SHP77 (cell line): ENCODE measurements at places on chromosomes 13 and 19.
A peak's percentile ranks its signal among the peaks of the same experiment; 100 is the strongest.

DNA sequence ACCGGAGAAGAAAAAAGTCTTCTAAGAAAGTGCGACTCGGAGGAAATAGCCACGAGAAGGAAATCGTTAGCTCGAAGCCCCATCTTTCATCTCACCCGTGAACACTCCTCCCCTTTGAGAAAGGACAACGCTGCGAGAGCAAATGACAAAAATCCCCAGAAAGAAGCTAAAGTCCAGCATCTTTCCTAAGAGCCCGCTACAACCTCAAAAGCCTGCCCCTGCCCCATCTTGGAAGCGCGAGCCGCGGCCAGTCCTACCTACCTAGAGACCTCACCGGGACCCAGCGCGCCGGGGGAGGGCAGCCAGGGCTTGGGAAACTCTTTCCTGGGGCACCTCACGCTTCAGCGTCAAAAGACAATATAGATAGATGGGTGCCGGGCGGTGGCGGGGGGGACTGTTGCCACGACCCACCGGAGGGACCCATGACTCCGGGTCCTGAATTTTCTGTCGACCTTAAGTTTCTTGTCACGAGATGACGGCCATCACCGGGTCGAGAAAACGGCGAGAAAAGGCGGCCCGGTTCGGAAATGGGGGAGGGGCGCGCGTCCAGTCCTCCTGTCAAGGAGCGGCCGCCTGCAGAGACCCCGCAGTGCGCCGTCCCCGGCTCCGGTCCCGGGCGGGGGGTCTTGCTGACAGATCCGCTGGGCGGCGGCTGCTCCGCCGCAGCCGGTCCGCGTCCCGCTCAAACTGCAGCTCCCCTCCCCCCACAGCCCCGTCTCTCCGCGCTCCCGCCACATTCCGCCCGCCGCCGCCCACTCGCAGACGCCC is 65.9 kb downstream of the KCNRG start:
- DNase-seq = no peak

- no peak for DNase-seq
Observed at GRCh38 chr13:110433014-110433413, 125.9 kb downstream of the COL4A2 start.

DNA sequence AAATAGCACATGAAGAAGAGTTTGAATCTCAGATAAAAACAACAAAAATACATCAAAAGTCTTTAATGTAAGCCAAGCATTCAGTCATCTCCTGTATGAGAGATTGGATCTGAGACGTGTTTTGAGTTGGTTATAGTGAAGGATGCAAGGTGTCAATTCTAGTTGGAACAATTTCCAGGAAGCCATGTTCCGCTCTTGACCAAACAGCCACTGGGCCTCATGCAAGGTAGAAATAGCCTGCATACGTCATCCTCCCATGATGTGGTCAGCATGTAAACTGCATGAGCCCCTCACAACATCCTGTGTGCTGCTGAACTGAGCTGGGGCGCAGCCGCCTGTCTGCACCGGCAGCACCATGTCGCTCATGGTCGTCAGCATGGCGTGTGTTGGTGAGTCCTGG is at the start of gene KIR3DL3:
TSS of gene KIR3DL3 (plus strand) at position 301 of the 400 bp plus-strand sequence. CDS start at position 356, 55 bp downstream.
- no peak for DNase-seq

DNA sequence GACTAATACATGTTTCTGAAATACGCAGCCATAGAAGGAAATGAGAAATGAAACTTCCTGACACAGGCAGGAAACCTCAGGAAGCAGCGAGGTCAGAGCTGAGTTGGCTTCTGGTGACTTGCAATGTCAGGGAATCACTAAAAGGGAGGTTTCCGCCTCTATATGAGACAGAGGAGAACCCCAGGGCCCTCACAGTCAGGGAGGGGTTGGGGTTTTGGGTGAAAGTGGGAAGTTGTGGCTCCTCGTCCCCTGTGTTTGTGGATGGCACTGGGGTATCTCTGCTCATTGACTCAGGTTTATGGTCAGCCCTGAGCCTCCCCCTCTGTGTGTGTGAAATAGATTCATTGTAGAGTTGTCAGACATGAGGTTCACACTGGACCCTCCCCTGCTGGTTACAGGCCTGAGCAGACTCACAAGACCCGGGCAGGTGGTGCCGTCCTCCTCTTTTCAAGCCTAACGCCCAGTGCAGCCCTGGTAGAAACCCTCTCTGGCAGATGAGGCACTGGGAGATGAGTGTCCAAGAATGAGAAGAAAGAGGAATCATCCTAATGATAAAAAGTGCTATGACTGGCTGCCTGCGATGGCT is 5.5 kb upstream of the LILRA6 start:
- DNase-seq = no peak

- no peak for DNase-seq
Observed at GRCh38 chr13:80235166-80235966, 105.6 kb downstream of the SPRY2 start.

DNA sequence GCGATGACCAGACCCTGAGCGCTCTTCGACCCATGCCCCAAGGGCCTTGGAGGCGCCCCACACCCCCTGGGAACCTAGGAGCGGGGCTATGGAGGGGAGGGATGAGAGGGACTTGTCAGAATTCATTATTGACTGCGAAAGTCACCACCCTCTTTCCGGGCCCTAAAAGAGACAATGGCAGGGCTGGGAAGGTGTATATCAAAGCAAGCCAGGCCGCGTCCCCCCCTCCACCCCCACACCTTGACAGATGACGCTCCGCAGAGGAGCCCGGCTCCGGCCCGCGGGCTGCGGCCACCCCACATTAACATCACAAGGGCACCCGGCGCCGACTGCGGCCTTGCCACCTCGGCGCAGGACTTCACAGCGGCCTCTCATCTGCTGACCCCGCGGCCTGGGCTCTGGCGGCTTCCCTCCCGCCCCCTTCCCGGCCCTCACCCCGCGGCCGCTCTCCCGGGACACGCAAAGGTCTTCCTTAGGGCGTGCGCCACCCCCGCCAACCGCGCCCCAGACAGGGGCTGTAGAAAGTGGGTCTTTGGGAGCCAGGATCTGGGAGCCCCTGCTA is 2.4 kb downstream of the CDX2 start:
- DNase-seq = no peak

- no peak for DNase-seq
Observed at GRCh38 chr13:86792153-86792651, 879.0 kb upstream of the SLITRK5 start.

DNA sequence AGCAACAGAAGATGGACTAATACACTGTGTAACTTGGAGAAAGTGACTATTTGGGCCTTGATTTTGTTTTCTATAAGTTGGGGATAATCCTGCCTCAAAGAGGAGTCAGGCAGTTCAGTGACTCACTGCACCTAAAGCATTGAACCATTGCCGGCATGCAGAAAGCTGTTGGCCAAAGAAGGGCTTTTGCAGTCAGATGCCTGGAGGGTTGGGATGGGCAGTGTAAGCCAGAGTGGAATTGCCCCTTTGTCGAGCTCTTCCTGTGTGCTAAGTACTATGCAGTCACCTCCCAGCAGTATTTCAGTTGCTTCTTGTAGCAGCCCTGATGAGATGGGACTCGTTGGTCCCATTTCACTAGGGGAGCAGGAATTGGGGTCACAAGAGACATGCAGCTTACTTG is 11.1 kb downstream of the ZNF473 start:
- DNase-seq = no peak

DNA sequence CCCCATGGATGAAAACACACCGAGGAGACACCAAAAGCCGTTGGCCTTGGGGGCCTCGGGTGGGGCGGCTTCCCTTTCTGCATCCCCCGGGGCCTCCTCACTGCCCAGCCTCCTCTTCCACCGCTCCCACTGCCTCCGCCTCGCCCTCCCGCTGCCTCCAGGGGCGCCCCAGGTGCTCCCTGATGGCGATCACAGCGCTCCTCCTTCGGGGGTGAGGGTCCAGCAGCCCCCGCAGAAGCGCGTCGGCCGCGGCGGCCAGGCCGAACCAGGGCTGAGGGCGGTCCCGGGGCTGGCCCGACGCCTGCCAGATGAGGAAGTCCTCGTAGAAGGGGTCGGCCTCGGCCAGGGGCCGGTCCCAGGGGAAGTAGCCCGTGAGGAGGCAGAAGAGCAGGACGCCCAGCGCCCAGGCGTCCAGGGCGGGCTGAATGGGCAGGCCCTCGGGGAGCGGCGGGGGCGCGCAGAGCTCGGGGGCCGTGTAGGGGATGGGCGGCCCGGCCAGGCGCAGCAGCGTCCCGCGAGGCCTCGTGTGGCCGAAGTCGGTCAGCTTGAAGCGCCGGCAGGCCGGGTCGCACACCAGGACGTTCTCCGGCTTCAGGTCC is 7.2 kb downstream of the SBK2 start:
- no peak for DNase-seq

DNA sequence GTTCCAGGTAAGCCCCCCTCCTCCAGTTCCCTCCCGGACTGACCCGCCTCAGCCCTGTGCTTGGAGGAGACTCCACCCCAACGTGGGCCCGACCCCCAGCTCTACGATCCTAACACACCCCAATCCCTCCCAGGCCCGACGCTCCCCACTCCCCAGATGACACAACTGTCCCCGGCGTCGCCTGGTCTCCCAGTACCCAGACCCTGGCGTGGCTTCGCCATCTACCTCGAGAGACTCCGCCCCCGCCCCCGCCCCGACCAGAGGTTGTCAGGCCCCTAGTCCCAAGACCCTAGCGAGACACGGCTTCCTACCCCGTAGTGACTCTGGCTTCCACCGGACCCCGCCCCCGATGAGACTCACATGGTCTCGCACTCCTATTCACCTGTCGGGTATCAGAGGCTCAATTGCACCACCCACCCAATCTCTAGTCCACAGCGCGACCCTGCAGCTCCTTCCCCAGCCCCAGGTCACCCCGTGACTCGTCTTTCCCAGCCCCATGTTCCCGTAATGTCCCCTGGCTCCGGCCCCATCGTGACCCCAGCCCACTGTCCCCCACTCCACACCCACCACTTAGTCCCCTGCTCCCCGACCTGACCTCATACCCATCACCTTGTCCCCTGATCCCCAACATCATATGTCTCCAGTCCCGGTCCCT is 2.9 kb downstream of the CD37 start:
- DNase-seq = no peak

GRCh38 chr19:2650515-2650914 is 52.0 kb downstream of the GNG7 start:
- no peak for DNase-seq

GRCh38 chr19:18848878-18849661 is 17.3 kb downstream of the UPF1 start:
- no peak for DNase-seq

- DNase-seq = no peak
Observed at GRCh38 chr13:27833206-27833605, 40.9 kb downstream of the GSX1 start.

DNA sequence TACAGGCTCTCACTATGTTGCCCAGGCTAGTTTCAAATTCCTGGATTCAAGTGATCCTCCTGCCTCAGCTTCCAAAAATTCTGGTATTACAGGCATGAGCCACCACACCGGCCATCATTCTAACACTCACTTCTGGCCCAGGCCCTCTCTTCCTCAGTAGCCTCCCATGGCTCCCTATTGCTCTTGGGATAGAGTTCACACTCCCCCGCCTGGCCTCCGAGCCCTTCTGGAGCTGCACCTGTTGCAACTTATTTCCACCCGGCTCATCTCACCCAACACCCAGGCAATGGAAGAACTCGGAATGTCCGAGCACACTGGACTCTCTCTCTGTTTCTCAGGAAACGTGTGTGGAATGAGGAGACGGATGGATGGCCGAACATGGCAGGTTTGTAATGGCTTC is 9.0 kb upstream of the SBK3 start:
- DNase-seq = no peak

DNA sequence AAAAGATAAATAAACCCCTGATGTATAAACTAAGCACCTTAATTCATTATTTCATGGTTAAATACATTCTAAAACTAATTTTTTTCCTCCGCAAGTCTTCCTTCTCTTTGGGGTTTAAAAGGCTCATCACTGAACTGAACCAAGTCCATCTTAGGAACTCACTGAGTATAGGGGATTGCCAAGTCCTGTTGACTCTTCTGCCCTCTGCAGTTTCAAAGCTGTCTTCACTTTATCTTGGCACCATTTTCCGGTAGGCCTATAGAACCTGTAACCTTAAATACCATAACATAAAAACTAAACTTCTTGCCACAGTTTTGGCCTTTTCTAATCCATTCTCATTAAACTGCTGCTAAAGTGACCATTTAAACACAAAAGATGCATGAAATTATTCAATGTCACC is 66.5 kb upstream of the USPL1 start:
- DNase-seq = no peak

DNA sequence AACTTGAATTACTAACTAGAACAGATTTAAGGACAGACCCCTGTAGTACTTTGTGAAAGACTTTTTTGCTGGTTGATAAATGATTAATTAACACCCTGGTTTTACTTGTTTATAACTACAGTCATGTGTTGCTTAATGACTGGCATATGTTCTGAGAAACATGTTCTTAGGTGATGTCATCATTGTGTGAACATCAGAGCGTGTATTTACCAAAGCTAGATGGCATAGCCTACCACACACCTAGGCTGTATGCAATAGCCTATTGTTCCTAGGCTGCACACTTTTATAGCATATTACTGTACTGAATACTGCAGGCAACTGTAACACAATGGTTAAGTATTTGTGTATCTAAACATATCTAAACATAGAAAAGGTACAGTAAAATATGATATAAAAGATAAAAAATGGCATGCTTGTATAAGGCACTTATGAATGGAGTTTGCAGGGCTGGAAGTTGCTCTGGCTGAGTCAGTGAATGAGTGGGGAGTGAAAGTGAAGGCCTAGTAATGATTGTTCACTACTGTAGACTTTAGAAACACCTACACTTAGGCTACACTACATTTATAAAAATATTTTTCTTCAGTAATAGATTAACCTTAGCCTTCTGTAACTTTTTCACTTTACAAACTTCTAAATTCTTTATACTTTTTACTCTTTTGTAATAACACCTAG is 260.3 kb downstream of the KCNRG start:
- DNase-seq = peak; percentile 8

DNA sequence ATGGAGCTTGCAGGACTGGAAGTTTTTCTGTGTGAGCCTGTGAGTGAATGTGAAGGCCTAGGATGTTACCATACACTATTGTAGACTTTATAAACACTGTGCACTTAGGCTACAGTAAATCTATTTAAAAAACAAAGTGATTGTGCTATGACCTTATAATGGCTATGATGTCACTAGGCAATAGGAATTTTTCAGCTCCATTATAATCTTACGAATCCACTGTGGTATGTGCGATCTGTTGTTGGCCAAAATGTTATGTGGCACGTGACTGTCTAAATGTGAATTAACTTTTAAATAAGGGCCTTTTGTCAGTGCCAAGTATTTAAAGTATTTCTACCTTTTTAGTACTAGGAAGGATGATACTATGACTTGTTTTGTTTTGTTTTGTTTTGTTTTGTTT is 54.9 kb downstream of the DPY19L3 start:
- DNase-seq = no peak

- no peak for DNase-seq
Observed at GRCh38 chr19:15864824-15865223, 33.0 kb downstream of the CYP4F2 start.

- no peak for DNase-seq
Observed at GRCh38 chr13:110377826-110378201, 70.7 kb downstream of the COL4A2 start.
